ENCODE measurements at places on chromosomes 5 and 9.

DNA sequence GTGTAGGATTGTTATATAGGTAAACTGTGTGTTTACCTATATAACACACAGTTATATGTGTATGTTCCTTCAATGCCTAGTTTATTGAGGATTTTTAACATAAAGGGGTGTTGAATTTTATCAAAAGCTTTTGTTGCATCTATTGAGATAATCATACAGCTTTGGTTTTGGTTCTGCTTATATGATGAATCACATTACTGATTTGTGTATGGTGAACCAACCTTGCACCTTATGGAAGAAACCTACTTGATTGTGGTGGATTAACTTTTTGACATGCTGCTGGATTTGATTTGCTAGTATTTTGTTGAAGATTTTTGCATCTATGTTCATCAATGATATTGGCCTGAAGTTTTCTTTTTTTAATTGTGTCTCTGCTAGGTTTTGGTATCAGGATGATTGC lies 194.9 kb downstream of the TMEM167A start:
- no peak for DNase-seq

DNA sequence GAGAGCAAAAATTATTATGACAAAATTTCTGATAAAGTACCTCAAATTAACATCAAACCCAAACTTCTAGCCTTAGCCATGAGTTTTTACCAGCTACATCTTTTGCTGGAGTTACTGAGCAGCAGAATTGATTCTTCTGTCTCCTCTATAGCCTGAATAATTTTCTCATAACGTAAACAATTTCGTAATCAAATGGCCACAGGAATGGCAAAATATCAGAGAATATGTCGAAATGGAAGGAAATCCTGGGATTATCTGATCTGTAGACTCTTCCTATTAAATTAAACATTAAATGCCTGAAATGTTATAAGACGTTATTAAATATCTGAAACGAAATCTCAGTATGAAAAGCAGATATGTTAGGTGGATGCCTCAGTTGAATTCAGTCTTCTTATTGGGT lies 41.1 kb downstream of the LURAP1L start:
- no peak for DNase-seq

- DNase-seq, result no peak
These were observed 12.6 kb upstream of the TMEM38B start for GRCh38 chr9:105681724-105682123.

DNA sequence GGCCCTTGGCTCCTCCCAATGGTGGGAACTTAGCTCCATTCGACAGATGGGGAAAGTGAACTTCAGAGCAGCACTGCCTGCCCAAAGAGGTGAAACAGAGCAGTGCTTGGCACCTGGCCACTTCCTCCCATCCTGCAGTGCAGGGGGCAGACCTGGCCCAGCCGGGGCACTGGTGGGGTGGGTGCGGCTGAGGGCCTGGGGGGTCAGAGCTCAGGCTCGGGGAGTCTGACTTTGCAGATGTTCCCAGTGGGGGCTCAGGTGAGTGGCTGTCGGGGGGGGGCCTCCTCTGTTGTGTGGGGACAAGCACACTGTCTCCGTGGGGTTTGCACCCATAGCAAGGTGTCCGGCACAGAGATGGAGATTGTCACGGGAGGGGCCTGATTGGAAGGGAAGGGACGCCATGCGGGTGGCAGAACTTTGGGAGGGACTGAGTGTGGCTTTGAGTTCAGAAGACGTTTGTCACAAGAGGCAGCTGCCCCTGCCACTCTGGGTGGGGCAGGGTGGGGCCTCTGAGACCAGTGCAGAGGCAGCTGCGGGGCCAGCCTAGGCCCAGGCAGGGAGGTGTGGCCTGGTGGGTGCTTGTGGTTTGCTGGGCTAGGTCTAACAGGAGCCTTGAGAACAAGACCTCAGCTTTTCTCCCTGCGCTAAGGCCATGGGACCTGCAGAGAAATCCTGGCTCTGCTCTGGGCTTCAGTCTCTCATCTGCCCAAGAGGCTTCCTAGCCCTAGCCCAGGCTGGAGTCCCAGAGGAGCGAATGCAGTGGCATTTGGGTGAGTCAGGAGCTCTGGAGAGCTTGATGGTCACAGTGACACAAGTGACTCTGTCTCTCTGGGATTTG lies 2.5 kb downstream of the MYMK start:
- DNase-seq, result no peak

DNA sequence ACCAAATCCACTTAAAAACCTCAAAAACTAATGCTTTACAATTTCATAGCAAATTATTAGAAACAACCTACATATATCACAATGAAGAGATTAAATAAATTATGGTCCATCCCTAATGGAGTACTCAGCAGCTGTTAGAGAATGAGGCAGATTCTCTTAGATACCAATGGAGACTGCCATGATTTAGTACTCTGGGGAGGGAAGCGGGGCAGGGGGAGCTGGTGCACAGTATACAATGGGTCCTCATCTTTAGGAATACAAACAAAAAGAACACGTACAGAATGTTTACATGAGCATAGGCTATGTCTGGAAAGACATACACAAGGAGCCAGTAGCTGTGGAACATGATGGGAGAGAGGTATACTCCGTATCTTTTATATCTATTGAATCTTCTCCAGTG lies 2.0 kb downstream of the LIFR start:
- DNase-seq, result no peak

GRCh38 chr5:2801577-2802525 lies 50.4 kb upstream of the IRX2 start:
- no peak for DNase-seq

- DNase-seq, result no peak
These were observed 103.8 kb upstream of the ERCC6L2 start for GRCh38 chr9:95771556-95772246.

- no peak for DNase-seq
These were observed 57.8 kb downstream of the FYB1 start for GRCh38 chr5:39161578-39161977.

DNA sequence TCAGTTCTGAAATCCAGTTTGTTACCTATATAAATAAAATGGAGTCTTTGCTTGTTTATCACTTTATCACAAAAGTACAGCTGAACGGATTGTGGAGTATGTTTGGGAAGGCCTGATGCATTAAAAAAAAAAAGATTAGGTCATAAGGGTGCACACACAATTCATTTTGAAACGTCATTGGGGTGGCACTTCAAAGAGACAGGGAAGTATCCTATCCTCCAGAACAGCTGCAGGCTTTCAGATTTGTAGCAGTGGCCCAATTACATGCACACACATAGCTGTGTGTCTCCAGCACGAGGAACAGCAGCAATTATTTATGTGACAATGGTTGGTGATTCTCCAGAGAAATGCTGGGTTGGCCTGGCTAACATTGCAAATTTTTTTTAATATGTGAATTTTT lies 46.8 kb upstream of the FER start:
- no peak for DNase-seq

GRCh38 chr9:86098824-86099700 lies at the start of gene GOLM1:
TSS of gene GOLM1 (minus strand) at chr9:86099558. CDS start at chr9:86079320, 20,238 bp downstream.
- DNase-seq, result peak; percentile 50

GRCh38 chr9:35646533-35647265 lies 4.0 kb downstream of the SIT1 start:
- DNase-seq, result peak; percentile 92

- DNase-seq, result no peak
These were observed 120.8 kb downstream of the EMB start for GRCh38 chr5:50320131-50320749.

- no peak for DNase-seq
These were observed 80.3 kb downstream of the BOD1 start for GRCh38 chr5:173535976-173536639.

DNA sequence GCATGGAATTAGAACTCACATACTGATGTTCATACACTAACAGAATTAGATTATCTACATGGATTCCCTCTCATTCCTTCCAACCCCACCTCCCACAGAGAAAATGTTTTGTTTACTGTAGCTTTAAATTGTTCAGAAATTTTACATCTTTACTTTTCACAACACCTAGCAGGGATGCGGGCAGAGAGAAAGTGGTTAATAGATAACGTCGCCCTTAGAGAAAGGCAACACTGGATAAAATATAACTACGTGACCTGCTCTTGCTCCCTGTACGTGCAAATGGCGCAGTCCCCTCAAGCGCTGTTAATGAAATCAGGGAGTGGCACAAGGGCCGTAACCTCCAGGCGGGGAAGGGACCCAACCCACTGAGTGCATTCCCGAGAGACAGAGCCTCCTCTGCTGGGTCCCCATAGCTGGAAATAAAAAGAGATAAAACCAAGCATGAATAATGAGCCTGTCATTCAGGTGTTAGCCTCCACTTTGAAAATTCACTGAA lies 125.3 kb upstream of the DAPK1 start:
- no peak for DNase-seq

DNA sequence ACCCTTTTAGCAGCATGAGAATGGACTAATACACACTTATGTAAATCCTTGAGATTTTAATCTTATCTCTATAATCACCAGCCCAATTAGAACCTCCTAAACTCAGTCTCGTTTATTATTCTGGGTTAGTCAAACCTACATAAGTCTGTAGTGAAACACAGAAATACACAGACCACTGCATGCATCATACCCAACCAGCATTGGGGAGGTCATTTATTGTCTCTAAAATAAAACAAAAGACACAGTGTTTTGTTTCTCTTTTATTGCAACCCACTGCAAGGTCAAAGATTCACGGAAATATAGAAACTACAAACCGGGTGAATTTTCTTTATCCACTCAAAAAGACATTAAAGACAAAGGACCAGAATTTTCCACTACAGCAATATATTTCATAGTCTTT lies 188.1 kb upstream of the EFNA5 start:
- no peak for DNase-seq

GRCh38 chr5:125053179-125053578 lies 306.7 kb upstream of the ZNF608 start:
- DNase-seq, result no peak

DNA sequence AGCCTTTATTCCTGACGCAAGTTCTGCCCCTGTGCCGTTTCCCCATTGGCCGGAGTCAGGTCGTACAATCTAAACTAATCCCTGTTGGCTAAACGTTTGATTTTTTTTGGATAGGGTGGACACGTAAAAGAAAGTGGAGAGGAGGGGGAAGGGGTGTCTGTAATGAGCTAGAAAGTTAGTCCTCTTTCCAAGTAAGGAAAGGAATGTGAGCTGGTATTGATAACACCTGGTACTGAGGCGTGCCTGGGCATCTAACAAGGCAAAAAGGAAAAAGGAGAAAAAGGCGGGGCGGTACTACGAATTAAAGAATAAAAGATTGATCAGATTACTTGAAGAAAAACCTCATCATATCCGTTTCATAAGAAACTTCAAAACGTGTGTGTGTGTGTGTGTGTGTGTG lies 665.2 kb downstream of the ANXA1 start:
- no peak for DNase-seq

DNA sequence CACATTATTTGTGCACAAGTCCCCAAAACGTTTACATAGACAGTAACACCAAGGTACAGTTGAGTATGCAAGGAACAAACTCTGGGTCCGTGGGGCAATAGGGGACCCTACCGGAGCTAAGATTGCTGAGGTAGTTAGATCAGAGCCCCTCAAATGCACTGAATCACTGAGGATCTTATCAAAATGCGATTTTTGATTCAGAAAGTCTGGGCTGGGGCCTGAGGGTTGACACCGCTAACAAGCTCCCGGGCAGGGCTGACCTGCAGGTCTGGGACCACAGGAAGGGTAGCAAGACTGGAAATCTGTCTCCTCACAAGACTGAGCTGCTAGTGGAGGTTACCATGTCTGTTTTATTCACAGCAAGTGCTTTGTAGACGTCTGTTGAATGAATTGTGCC lies 1.8 kb upstream of the IL3 start:
- DNase-seq, result no peak

- no peak for DNase-seq
These were observed 185.0 kb downstream of the DIRAS2 start for GRCh38 chr9:90457386-90458190.

DNA sequence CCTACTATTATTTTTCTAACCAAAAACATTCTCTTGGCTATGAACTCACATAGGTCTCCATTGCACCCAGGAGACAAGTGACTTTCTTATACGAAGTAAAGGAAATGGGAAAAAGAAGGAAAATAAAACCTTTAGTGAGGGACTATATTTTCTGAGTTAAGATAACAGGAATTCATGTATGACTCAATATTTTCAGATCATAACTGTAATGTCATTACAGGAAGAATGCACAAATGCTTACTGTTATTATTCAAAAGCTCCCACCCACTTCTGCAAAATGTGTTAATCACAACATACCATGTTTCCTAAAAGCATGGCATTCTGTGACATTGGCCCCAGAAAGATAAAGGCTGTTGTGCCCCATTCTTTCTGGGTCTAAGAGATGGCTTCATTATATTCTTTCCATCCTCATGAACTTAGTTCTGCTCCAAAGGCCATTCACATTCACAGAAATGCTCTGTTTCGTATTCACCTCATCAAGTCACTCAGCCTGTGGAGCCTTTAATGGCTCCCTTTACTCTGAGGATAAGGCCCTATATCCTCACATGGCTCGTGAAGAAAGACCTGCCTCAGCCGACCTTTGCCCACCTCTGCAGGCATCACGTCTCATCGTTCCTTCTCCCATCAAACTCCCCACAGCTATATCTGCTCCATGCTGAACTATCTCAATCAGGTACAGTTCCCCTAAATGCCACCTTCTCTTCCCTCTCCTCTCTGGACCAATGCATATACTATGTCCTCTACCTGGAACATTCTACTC lies 77.0 kb downstream of the ABCA1 start:
- DNase-seq, result peak; percentile 79

DNA sequence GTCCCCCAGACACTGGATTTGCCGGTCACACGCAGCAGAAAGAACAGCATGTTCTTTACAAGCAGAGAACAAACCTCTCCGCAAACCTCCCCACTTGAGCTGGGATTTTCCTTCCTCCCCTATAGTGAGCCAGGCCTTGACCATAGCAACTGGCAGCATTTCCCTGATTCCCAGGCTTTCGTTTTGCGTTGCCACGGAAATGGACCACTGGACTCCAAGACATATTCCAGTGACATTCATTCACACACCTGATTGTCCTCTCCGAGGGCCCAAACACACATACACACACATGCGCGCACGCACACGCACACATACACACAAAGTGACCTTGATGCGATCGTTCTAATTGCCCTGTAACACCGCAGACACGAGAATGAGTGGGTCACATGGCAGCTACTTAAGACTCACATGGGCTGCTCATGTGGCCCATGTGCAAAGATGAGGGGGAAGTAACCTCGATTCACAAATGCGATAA lies 80.9 kb upstream of the CPEB4 start:
- DNase-seq, result no peak

GRCh38 chr5:1879292-1880263 lies 3.1 kb downstream of the IRX4 start:
- DNase-seq, result no peak

GRCh38 chr5:172540099-172540870 lies 86.0 kb upstream of the SH3PXD2B start:
- DNase-seq, result no peak

DNA sequence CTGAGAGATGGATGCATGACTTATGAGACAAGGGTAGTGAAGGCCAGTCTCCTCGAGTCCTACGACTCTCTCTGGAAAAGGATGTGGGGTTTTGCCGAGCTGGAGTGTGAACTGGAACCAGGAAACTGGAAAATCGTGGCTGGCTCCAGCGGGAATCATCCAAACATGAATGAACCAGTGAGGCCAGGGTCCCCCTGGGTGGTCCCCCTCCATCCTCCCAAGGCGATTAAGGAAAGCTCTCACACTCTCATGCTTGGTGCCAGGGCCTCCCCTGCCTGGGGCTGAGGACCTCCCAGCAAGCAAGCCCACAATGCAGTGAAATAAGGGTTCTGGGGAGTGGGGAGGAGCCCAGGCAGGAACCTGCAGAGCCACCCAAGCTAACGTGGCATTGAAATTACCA lies 9.6 kb upstream of the AMBP start:
- no peak for DNase-seq
